Activated CD4-positive, alpha-beta T cell treated with anti-CD3 and anti-CD28 coated beads for 4 hours (primary cell): ENCODE measurements at places on chromosomes 13 and 19.

DNA sequence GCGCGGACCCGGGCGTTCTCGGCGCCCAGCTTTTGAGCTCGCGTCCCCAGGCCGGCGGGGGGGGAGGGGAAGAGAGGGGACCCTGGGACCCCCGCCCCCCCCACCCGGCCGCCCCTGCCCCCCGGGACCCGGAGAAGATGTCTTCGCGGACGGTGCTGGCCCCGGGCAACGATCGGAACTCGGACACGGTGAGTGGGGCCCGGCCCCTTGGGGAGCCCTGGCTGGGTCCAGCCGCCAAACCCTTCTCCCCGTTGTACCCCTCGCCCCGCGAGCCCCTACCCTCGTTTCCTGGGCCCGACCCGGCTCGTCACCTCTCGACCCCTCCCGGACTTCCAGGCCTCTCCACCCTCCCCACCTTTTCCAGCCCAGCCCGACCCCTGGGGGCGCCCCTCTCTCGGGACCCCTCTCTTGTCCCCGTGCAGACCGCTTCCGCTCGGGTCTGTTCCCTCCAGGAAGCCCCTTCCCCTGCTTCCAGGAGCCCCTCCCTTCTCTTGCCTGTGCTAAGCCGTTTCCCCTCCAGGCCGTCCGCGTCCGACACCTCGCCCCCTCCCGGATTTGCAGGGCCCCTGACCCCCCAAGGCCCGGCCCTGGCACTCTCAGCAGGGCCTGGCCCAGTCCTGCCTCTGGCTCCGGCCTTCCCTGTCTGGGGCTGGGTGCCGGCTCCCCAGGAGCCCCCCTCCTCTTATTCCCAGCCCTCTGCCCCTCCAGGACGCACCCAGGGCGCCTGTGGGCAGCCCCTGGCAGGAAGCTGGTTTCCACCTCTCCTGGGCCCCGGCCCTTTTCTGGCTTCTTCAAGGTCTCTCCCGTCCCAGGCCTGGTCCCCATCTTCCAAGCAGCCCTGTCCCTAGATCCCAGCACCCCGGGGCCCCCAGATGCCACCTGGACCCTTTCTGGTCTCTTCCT is 632 bp downstream of the MARK4 start:
- peak; percentile 10 for DNase-seq

DNA sequence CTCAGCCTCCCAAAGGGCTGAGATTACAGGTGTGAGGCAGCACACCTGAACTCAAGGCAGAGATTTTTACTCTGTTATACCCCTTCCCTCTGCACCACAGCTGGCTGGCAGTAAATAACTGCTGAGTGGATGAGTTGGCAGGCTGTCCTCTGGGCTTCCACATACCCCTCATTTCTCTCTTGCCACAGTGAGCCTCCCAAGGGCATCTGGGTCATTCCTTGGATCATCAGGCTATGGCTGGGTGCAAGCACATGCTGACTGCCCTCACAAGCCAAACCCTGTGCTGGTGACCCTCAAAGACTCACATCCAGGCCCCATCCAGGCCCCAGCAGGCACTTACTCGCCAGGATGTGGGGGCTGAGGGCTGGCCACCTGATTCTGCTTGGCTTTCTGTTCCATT is 4.2 kb downstream of the SUGP1 start:
- DNase-seq = no peak

DNA sequence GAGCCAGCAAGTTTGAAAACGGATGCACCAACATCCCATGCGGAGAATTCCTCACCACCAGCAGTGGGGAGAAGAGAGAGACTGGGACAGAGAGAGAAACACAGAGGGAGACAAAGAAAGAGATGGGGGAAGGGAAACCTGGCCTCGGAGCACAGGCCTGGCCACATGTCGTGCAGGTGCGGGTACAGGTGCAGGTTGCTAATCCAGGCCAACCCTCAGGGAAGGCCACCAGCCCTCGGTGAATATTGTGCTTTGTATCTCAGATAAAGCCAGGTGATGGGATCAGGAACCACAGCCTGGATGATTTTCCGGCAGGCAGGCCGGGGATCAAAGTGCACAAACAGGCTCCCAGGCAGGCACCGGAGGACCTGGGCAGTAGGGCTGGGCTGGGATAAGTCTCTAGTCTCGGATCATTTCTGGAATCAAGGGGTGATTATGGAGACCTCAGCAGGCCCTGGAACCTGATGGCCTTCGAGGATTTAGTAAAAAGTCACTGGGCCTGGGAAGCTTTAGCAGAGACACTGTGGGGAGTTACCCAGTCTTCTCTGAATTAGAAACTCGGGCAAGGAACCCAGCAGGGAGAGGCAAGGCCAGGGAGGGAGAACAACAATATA is 3.7 kb downstream of the GAS6 start:
- DNase-seq = no peak

DNA sequence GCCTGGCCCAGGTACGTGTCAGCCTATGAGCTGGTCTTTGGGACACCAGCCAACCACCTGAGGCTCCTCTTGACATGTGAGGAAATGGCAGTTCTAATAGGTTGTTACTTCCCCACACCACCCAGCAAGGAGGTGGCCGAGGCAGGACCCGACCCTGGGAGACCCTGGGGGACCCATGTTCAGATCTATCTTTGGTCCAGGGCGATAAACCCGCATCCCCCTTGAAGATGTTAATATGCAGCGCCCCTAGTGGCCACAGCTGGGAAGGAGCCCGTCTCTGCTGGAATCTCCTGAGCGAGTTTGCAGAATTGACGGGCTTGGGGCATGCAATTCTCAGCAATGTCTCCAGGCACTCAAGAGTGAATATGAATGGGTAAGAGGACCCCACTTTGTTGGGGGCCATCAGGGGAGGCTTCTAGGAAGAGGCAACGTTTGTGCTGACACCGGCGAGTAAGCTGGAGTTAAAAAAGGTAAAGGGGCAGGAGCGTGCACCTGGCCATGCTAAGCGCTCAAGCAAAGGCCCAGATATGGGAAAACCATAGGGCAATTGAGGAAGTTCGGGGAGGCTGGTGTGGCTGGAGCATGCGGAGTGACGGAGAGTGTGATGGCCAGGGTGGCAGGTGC is 1.5 kb upstream of the MYO1F start:
- DNase-seq = peak; percentile 87

- DNase-seq = no peak
Observed at GRCh38 chr19:307793-308420, 16.7 kb upstream of the PLPP2 start.

- DNase-seq = no peak
Observed at GRCh38 chr13:106042996-106043581, 492.4 kb downstream of the EFNB2 start.

- DNase-seq = no peak
Observed at GRCh38 chr19:6677495-6677882, 7.5 kb upstream of the TNFSF14 start.

DNA sequence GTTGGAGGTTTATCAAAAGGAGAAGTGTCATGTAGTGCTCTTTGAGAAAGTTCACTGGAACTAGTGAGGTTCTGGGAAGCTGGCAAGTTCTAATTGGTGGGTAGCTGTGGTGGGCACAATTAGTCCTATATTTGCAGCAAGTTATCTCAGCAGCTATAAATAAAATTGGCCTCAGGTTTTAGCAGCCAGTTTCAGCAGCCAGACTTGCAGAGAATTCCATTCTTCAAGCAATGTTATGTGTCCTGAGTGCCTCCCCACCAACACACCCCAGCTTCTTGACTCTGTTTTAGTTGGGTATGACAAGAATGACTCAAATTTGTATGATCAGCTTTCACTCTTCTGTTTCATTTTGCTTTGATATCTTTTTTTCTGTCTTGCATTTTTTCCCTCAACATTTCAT is 4.7 kb downstream of the IFT88 start:
- no peak for DNase-seq

- no peak for DNase-seq
Observed at GRCh38 chr19:15656467-15656866, 15.8 kb downstream of the CYP4F3 start.

DNA sequence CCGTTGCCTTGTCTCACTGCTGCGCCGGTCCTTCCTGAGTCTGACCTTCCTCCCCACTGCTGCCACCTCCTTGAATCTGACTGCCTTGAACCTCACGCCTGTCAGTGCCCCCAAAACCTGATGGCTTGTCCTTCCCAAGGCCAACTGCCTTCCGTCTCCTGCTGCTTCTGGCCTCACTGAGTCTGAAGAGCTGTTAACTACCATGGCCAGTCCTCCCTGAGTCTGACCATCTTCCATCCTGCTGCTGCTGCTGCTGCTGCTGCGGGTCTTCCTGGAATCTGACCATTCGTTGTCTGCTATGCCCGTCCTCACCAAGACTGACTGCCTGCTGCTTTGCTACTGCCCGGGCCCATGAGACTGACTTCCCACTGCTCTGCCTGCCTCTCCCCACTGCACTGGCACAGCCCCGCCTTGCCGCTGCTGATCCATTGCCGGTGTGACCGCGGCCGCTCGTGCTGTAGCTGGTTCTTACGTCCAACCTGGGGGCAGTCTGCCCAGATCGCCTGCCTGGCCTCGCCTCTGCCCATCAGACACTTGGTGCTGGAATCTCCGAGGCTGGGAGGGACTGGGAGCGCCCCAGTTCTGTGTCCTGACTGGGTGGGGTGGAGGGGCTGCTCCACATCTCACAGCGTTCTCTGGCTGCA is 2.9 kb upstream of the RCN3 start:
- DNase-seq = no peak

GRCh38 chr13:29362849-29363604 is 232.5 kb downstream of the SLC7A1 start:
- peak; percentile 23 for DNase-seq

DNA sequence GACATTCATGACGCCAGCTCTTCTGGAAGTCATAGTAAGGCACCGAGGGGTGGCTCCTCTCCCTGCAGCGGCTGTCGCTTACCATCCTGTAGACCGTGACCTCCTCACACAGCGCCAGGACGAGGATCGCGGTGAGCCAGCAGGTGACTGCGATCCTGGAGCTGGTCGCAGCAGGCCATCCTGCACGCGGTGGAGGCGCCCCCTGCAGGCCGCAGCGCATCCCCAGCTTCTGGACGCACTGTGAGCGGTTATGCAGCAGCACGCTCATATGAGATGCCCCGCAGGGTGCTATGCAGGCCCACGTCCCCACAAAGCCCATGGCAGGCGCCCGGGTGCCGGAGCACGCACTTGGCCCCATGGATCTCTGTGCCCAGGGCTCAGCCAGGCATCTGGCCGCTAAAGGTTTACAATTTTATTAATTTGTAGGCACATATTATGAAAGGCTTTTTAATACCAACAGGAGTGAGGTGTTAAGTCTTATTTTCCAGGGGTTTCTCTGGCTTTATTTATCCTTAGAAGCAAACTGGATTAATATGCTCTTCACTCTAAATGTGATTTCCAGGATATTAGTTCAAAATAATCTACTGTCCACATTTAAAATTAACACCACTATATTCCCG is 35.6 kb upstream of the PSPC1 start:
- peak; percentile 12 for DNase-seq

DNA sequence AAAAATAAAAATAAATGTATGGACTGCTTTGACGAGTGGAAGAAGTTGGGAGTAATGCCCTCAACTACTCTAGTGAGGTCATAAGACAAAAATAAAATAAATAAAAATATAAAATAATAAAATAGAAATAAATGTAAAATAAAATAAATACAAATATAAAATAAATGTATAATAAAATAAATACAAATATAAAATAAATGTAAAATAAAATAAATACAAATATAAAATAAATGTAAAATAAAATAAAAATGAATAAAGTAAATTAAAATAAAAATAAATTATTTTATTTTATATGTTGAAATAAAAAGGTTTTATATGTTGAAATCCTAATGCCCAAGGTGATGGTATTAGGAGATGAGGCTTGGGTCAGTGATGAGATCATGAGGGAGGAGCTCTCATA is 20.1 kb upstream of the IGSF23 start:
- DNase-seq = no peak

DNA sequence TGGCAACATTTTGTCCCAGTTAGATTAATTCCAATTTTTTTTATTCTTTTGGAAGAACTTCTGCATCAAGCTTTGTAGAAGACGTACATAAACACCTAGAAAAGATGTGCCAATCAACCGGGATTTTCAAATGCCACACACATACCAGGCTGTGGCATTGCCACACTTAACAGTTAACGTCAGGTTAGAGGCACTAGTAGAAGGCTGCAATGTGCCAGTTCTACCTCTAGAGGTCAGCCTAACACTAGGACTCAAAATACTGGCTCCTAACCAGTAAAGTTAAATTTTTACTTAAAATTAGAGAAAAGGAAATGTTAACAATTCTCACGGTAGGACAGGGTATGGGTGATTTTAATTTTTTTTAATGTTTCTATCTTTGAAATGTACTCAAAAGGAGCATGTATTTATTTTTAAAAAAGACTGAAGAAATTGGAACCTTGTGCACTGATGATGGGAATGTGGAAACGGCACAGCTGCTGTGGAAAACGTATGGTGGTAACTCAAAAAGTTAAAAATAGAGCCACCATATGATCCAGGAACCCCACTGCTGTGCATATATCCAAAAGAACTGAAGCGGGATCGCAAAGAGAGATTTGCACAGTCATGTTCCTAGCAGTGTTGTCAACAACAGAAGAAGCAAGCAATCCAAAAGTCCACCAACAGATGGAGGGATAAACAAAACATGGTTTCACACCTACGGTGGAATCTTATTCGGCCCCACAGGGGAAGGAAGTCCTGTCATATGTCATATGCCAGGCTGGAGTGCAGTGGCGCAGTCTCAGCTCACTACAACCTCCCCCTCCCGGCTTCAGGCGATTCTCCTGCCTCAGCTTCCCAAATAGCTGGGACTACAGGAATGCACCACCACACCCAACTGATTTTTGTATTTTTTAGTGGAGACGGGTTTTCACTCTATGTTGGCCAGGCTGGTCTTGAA is 30.3 kb downstream of the CRYL1 start:
- peak; percentile 48 for DNase-seq

- DNase-seq = no peak
Observed at GRCh38 chr19:48881741-48882657, 9.8 kb downstream of the PPP1R15A start.

GRCh38 chr13:47258384-47258783 is 361.5 kb upstream of the HTR2A start:
- no peak for DNase-seq

DNA sequence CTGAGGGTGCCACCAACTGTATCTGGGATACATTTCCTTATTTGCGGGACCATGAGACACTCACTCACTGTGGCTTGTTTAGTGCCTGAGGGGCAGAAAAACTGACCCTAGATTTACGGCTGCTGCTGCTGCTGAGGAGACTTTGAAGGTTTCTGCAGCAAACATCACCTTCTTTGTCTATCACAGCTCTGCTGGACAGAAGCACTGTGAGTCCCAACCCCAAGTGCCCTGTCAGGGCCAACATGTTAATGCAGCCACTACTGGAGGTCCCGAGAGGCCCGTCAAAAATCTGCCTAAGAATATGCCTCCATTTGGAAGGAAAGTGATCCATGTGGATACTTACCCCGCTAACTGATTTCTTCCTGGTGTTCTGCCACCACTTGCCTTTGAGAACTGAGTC is 37.3 kb upstream of the UBL3 start:
- DNase-seq = no peak

- DNase-seq = no peak
Observed at GRCh38 chr19:1093811-1094553, 1.2 kb downstream of the POLR2E start.

- no peak for DNase-seq
Observed at GRCh38 chr19:6718741-6719539, 1.5 kb downstream of the C3 start.

- peak; percentile 8 for DNase-seq
Observed at GRCh38 chr13:45490068-45490467, 25.3 kb downstream of the COG3 start.
